Effector CD8-positive, alpha-beta T cell (primary cell): ENCODE measurements at places on chromosomes 4 and X.

GRCh38 chr4:184705692-184706091 lies 28.2 kb downstream of the CENPU start:
- no peak for DNase-seq

DNA sequence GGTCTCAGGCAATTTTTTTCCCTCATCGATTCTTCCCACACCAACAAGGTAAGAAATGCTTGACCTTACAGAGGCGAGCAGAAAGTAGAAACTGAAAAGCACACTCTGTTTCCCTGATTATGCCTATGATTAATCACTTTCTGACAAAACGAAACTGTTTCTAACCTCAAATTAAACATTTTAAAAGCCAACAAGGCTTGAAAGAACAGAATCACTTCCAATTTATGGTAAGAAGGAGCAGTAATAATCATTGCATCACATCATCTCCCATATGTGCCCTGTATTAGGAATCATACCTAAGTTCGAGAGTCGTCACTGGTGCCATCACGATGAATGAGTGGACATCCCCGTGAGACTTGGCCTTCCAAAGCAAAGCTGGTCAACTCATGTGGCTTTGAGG lies 12.5 kb upstream of the CXCL13 start:
- no peak for DNase-seq

GRCh38 chr4:7463566-7464258 lies 29.0 kb upstream of the PSAPL1 start:
- no peak for DNase-seq

GRCh38 chr4:145773581-145774234 lies 93.8 kb downstream of the C4orf51 start:
- DNase-seq: no peak

GRCh38 chr4:77599378-77599777 lies 6.2 kb upstream of the CXCL13 start:
- DNase-seq: no peak

DNA sequence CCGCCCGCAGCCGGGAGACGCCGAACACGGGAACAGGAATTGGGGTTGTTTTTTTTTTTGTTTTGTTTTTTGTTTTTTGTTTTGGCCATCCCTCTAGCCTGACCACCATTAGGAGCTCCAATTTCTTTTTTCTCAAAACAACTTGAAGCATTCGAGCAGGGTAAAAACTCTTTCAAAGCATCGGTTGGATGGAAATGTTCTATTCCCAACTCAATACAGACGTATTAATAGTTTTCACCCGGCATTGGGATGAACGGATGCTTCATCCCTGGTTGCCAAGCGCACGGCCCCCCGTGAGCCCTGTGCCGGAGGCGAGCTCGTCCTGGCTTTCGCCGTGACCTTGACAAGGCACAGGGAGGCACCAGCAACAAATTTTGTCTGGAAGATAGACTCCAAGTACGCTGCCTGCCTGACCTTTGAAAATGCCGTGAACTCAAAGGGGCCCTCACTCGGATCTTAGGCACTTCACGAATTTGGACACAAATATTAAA lies 352 bp upstream of the MAP3K15 start:
- DNase-seq: no peak
